NCI-H1436 (cell line): ENCODE measurements at places on chromosomes 6 and 20.

DNA sequence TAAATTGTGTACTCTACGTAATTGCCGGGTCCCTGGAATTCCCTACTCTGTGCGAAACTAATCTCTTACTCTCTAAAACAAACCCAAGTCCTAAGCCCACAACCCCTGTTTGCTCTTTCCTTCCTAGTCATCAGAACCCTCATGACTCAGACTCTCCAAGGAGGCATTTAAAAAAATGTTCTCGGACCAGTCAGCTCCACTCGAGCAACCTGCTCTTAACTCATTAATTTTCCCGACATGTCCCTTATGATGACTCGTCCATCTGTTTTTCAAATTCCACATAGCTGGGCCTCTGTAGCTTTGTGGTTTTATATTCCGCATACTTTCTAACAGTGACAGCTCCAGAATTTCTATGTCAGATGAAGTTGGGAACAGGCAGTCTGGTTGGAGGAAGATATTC, 2.6 kb upstream of the MUC22 start:
- no peak for DNase-seq

- DNase-seq: no peak
Measured at GRCh38 chr6:54173089-54173488, 61.8 kb downstream of the MLIP start.

- DNase-seq: no peak
Measured at GRCh38 chr20:44109951-44110361, 77.0 kb downstream of the JPH2 start.

DNA sequence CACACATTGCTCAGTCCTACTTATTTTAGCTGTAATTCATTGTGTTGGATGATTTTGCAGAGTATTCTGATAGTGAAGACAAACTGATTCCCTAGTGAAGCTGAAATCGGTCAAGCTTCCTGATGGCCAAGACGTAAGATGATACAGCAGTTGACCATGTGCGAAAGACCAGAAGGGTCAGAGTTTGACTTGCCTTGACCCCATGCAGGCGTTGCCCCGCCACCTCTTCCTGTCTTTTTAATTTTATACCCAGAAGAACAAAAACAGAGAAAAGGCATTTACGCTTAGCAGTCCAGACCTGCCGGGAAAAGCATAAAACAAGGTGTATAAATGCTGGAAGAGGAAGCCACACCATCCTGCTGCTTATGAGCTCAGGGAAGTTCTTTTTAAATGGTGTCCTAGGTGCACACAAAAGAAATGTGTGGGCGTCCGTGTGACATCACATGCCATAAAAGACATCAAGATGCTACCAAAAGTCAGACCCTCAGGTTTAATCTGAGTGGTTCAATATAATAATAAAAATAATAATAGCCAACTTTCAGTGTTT, 32.2 kb downstream of the TSHZ2 start:
- DNase-seq: no peak

DNA sequence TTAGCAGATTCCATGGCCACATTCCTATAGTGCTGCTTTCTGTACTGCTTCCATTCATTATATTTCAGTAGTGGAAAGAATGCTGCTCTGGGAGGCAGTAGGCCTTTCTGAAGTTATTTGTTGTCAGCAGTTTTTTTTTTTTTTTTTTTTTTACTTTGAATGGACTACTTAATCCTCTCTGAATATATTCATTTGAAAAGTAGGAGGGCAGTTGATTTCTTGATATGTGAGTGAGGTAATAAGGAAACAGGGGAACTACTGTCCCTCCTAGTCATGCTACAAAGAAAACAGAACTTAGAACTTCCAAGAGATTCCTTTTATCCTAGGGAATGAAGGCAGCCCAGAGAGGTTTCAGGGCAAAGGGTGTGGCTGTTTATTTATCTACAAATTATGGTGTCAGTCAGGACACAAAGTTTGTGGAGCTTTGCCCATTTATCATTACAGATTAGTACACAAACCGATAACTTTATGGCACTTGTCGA, 155.9 kb downstream of the JARID2 start:
- no peak for DNase-seq

- DNase-seq: no peak
Measured at GRCh38 chr20:58868795-58869194, 16.3 kb downstream of the GNAS start.

- no peak for DNase-seq
Measured at GRCh38 chr6:142087950-142088857, 44.5 kb upstream of the GJE1 start.

DNA sequence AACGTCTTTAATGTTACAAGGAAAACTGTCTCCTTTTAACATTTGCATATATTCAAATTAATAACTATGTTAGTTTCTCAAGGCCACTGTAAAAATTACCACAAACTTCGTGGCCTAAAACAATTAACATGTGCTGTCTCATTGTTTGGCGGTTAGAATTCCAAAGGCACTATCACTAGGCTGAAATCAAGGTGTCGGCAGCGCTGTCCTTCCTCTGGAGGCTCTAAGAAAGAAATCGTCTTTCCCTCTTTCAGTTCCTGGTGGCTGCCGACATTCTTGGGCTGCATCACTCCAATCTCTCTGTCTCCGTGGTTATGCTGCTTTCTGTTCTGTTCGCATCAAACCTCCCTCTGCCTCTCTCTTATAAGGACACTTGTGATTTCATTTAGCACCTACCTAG, 4.2 kb downstream of the TPD52L1 start:
- DNase-seq: no peak

GRCh38 chr20:53708129-53708968, 114.7 kb upstream of the ZNF217 start:
- DNase-seq: no peak

DNA sequence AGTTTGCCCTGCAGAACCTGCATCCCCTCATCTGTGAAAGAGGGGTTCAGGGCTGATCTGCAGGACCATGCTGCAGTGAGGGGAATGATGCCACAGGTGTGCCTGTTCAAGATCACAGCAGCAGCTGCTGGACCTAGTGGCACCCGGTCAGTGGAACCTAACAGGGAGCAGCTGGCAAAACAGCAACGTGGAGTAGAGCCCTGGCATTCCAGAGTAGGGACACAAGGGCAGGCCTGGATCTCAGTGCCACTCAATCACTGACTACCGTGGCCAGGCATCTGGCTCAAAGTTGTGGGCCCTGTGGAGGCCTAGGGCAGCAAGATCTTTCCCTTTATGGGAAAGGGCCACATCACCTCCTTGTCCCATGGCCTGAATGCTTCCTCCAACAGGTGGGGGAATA, 62.2 kb downstream of the INSM1 start:
- DNase-seq: no peak

DNA sequence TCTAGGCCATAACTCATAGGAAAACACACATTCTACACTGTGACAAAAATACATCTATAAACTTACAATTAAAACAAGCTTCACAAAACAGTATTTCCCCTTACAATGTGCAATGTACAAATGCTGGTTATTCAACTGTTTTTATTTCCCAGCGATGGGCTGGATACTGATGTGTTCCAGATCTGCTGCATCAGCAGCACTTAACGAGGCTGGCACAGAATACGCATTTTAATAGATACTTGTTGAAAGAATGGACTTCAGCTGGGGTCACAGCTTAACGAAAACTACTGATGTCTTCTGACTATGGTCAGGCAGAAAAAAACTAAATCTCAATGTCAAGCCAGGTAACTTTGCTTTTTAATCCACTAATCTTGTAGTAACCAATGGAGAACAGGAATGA, 70.9 kb downstream of the B4GALT5 start:
- no peak for DNase-seq

DNA sequence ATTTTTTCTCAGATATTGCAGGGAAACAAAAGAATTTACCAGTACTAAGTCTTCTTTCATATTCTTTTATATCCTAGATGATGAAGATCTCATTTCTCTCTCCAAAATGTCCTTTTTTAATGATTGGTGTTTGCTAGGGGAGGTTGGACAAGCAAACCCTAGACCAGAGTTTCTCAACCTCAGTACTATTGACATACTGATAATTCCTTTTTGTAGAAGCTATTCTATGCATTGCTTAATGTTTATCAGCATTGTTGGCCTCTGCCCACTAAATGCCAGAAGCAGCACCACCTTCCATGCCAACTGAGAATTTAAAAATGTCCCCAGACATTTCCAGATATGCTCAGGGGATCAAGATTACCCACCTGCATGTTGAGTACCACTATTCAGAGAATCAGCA, 14.4 kb upstream of the TFAP2B start:
- DNase-seq: no peak

GRCh38 chr6:87913974-87914373, 133.7 kb upstream of the SPACA1 start:
- DNase-seq: no peak

- no peak for DNase-seq
Measured at GRCh38 chr20:32436142-32436861, 78.2 kb downstream of the ASXL1 start.

- DNase-seq: no peak
Measured at GRCh38 chr6:107807196-107807811, 16.8 kb downstream of the SCML4 start.

GRCh38 chr6:107819964-107820337, 4.2 kb downstream of the SCML4 start:
- DNase-seq: no peak

DNA sequence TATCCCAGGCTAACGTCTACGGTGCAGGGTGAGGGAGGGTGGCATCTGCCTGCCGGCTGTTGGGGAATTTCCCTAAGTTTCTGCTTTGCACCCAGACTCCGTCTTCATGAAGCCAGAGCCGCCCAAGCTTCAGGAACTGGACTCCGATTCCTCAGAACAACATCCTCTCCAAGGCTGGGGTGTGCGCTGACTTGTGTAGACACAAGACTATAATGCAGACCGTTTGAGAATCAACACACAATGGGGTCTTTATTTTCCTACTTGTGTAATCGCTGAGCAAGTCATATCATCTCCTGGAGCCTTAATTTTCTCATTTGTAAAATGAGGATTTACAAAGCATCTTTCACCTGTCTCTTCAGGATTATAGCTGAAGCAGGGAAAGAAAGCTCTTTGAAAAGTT, 160.5 kb upstream of the AGPAT4 start:
- no peak for DNase-seq

- DNase-seq: no peak
Measured at GRCh38 chr6:98836962-98837944, 2.9 kb downstream of the POU3F2 start.

- no peak for DNase-seq
Measured at GRCh38 chr6:27830212-27830599, 82.0 kb downstream of the OR2B2 start.

DNA sequence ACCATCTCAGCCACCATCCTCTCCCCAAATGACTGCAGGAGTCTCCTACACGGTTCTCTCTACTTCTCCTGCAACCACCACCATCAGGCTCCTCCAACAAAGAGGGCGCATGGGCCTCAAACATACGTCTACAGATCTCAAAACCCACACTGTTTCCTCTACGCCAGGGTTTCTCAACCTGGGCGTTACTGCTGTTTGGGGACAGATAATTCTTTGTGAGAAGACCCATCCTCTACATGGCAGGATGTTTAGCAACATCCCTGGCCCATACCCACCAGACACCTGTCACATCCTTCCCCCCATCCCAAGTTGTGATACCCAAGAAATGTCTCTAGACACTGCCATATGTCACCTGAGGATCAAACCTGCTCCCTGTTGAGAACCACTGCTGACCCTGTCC, 45.0 kb downstream of the ELMO2 start:
- no peak for DNase-seq

DNA sequence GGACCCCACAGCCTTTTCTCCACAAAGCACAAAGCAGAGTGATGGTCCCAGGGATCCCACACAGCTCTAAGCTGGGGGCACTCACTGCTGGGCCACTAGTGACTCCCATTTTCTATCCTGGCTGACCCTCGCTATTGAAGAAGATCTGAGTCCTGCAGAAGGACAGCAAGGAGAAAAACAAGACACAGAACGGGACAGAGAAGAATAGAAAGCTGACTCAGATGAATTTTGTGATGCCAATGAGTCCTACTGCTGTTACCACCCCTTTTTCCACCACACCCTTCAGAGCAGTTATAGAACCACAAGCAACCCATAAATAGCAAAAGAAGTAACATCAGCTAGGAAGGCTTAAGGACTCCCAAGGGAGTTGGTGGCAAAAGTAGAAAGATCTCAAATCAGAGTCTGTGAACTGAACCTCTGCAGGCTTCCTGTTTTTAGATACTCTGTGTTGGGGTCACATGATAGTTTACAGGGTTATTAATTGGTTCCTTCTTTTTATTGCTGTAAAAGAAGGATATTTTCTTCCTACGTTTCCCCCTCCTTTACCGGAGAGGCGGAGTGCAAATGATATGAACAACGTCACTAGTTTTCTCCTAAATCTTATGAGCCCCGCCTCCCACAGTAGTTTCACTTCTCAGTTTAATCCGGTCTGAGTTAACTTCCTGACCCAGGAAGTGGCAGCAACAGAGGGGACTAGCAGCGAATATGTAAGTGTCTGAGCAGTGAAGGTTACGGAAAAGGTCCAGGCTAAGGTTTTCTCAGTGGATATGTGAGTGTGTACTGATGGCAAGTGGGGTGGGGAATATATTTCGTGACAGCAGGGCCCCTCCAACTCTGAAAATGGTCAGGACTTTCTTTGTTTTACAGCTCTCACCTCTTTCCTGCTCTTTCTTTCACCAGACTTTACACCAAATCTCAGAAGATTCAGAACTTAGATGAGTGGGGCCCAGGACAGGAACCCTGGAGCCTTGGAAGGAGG, at the start of gene TRIM38:
TSS of gene TRIM38 (plus strand) at position 654 of the 979 bp plus-strand sequence. CDS start 3,721 bp downstream, outside the sequence.
- DNase-seq: peak; percentile 40

GRCh38 chr6:163460307-163460782, 45.8 kb downstream of the QKI start:
- no peak for DNase-seq
